ENCODE measurements at places on chromosomes 7 and 10.

- DNase-seq: no peak
These were observed 274.9 kb downstream of the SDK1 start for GRCh38 chr7:3575753-3576531.

GRCh38 chr7:123865517-123866117, 20.6 kb downstream of the HYAL4 start:
- peak; percentile 7 for DNase-seq

DNA sequence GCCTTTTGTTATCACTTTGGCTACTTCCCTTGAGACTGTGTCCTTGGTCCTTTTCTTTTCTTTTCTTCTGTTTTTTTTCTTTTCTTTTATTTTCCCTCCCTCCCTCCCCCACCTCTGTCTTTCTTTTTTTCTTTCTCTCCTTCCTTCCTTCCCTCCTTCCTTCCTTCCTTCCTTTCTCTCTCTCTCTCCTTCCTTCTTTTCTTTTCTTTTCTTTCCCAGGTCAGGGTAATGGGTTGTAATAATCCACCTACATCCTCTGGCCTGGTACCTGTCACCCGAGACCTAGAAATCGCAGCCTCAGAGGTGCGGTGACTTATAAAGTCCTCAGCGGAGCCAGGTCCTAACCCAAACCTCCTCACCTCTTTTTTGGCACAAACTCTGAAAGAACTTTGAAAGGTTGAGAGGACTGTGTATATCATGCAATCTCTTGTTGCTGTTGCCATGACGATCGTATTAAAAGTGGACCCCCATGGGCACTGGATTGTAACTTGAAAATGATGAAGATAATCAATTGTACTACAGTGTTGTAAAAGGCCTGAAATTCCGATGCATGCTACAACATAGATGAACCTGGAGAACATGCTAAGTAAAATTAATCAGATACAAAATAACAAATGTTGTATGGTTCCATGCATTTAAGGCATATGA, 140.7 kb upstream of the AGK start:
- DNase-seq: no peak

DNA sequence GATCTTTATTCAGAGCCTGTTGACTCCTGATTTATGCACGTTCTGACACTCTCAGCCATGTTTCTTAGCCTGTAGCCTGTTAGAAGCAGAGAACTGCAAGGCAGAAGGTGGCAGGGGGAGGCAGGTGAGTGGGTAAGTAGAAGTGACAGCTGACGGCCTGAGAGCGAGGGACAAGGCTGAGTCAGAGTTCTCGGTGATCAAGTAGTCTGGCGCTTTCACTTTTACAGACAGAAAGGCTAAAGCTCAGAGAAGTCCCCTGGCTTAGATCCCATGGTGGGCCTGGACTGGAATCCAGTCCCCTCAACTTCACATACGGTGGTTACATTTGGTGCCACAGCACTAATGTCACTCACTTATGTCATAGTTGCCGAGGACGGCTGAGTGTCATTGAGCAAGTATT, 139.0 kb downstream of the TACC2 start:
- no peak for DNase-seq

DNA sequence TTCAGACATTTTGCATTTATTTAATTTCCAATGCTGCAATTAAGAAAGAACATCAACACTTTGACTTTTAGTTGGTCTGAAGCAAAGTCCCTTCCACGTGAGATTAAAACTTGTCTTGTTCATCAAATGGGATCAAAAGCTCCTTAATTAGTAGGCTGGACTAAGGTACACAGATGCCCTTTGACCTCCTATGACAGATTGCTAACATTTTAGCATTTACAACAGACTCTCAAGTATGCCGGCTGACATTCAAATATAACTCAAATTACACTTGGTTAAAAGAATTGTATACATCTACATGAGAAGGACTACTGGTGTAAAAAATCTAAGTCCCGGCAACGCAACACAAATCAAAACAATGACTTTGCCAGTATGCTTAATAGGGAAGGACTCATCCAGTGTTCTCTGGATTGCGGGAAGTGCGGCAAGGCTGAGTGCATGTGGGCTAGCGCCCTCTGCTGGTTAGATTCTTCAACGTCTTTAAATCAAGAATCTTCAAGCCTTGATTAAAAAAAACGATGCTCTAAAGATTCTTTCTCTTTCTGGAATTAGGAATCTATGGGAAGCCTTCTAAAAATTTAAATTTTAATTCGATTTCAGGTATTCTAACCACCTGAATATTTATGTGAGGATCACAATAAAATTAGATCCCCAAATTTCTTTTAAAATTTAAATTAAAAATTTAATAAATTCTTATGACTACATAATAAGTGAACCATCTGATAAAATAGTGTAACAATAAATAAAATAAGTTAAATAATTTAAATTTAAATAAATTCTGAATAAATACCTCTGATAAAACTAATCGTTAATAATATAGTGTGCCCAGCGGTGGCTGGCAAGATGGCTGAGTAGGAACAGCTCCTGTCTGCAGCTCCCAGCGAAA, 444.7 kb downstream of the DGKB start:
- peak; percentile 41 for DNase-seq

Measured in H54 (cell line).